ENCODE measurements at places on chromosomes 7 and 10.
A peak's percentile ranks its signal among the peaks of the same experiment; 100 is the strongest.

- no peak for DNase-seq
These were observed 27.0 kb upstream of the HIBADH start for GRCh38 chr7:27689591-27690164.

- DNase-seq: no peak
These were observed 96.4 kb upstream of the CACNA2D1 start for GRCh38 chr7:82539969-82540368.

DNA sequence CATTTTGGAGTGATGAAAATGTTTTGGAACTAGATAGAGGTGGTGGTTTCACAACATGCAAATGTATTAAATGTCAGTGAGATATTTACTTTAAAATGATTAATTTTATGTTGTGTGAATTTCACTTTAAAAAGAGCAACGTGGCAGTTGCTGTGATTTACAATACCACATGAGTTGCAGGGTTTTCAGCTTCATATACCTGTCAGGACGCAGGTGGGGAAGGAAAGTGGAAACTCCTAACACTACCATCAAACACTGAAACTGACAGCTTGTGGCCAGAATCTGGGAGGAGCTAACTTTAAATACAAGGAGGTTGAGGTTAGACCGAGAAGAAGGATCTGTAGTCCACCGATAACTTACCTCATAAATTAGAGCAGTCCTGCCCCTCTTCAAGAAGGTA, 168.9 kb upstream of the TMEM72 start:
- no peak for DNase-seq

- no peak for DNase-seq
These were observed 15.9 kb downstream of the MKI67 start for GRCh38 chr10:128110339-128110738.

GRCh38 chr7:40680657-40681056, 545.9 kb downstream of the SUGCT start:
- peak; percentile 39 for DNase-seq

- no peak for DNase-seq
These were observed 926.3 kb downstream of the NRG3 start for GRCh38 chr10:82801289-82801688.

DNA sequence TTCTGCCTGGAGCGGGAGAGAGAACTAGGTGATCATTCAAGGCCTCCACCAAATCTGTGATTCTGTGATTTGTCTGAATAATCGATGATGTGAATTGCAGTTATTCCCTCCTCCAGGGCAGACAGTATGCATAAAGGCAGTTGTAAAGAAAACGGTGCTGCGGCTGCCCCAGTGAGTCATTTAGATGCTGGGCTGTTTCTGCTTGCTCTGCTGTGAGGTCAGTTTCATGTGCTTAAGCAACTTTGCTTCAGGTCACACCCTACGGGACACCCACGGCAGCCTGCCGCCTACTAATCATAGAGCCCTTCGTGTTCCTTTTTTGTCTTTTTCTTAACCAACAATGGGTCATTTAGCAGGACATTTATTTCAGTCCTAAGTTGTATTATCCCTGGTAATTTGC, 158.1 kb upstream of the PITRM1 start:
- DNase-seq: no peak

DNA sequence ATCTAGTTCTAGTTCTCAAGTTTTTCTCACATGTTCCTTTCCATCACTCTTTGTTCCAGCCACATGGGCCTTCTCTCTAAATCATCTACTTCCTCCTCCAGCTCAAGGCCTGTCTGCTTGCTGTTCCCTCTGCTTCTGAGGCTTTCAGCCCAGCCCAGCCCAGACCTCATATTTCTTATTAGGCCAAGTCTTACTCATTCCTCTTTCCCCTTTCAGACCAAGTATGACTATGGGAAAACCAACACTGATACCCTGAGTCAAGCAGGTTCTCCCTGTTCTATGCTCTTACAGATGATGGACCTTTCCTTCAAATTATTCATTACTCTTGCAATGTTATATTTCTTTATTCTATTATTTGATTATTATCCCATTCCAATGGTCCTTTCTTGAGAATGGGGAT, 80.3 kb upstream of the SEM1 start:
- DNase-seq: no peak

DNA sequence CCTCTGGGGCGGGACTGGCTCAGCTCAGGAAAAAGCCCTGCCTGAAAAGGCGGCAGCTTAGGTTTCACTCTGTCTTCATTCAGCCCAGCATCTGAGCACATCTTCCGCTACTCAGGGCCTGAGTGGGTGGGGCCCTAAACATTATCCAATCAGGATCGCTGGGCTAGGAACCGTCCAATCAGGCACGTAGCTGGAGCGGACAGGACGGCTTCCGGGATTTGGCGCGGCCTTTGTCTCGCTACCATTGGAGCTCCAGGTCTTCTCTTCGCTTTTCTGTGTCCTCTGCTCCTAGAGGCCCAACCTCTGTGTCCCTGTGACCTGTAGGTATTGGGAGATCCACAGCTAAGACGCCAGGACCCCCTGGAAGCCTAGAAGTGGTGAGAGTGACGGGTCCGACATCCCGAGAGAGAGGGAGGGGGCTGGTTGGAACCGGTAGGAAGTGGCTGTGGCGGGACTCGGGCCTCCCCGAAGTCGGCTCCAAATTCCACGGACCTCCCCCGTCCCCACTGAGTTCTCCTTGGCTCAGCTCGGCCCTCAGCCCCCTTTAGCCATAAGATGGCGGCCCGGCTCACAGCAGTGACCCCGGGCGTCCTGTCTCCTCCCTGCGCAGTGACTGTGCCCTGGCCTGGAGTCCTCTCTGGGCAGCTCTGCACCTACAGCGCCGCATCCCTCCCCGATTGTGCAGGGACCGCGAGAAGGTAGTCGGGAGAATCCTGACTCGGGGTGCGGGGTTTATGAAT, 99.1 kb downstream of the ZNF680 start:
- no peak for DNase-seq

DNA sequence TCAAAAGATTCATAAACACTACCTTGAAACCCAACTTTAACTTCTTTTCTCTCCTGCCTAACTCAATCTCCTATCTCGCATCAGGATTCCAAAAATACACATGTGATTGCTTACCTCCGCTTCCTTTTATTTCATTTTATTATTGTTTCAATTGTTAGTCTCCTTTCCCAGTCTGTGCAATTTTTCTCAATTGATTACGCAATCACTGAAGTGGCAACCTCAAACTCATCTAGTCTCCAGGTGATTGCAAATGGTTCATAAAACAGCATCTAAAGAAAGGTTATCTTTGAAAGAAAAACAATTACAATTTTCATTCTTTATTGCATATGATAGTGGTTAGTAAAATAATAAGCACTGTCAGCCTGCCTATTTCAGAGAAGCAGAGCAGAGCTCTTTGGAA, 45.6 kb downstream of the CHRM2 start:
- DNase-seq: no peak

- DNase-seq: no peak
These were observed 221.0 kb downstream of the AUTS2 start for GRCh38 chr7:69819333-69819705.

DNA sequence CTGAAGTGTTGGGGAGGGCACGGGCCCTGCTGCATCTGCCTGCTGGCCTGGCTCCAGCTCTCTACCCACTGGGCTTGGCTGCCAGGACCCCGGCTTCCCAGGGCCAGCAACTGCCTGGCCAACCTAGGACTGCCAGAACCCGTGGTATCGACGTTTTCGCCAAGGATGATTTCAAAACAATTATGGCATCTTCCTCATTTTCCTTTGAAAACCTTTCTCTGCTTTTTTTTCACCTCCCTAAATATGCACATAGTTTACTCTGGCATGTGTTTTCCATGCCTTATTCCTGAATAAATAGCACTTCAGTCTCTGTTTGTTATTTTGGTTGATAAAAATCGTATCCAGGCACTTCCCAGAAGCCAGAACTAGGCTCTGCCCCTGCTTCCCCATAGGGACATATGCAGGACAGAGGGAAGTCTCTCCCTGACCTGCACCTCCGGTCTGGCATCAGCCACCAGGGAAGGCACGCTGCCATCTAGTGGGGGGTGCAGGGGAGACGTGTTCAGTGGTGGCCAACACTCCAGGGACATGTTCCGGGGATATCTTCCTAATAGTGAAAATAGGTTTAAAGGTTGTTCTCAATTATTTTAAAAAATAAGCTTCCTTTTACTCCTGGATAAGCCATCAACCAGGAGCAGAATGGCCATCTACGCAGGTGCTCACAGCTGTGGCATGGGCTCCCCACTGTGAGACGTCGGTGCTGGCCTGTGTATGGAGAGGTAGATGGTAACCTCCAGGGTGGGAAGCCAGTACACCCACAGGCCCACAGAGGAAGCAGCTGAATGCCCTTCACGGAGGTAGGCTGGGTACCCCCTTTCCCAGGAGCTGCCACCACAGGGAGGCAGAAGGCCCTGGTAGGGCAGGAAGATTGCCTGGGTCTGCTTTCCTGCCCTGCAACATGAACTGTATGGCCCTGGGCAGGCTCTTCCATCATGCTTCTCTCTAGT, 30.7 kb upstream of the ANTXRL start:
- peak; percentile 19 for DNase-seq

DNA sequence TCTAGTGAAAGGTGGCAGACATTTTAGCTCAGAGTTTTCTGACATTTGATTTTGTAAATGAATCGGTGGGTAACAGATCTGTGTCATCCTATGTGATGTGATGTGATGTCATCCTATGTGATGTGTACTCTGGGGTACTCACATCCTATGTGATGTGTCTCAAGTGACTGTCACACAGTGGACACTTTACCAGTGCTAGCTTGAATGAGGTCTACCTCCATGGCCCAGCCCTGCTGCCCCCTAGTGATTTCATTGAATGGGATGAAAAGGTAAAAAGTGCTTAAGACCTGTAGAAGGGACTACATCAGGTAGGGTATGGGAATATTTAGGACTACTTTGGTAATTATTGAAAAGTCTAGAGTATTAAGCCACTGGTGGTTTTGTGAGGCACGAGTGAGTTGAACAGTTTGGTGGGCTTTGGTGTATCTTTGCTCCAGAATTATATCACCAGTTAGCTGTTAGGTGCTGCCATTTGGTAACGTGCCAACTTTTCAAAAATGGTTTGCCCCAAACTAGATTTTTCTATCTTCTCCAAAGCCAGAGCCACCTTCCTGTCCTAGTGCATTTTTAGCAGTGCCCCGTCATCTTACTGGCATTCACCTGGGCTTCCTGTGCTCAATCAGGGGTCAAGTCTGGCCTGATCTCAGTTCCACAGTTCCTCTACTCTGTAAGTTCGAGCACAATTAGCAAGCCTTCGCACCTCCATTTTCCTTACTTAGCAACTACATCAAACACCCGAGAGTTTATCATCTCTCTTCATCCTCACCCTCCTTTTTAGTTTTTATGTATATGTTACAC, 9.7 kb downstream of the EIF4H start:
- no peak for DNase-seq

- DNase-seq: peak; percentile 54
These were observed 23.3 kb downstream of the PRTFDC1 start for GRCh38 chr10:24929056-24929544.

DNA sequence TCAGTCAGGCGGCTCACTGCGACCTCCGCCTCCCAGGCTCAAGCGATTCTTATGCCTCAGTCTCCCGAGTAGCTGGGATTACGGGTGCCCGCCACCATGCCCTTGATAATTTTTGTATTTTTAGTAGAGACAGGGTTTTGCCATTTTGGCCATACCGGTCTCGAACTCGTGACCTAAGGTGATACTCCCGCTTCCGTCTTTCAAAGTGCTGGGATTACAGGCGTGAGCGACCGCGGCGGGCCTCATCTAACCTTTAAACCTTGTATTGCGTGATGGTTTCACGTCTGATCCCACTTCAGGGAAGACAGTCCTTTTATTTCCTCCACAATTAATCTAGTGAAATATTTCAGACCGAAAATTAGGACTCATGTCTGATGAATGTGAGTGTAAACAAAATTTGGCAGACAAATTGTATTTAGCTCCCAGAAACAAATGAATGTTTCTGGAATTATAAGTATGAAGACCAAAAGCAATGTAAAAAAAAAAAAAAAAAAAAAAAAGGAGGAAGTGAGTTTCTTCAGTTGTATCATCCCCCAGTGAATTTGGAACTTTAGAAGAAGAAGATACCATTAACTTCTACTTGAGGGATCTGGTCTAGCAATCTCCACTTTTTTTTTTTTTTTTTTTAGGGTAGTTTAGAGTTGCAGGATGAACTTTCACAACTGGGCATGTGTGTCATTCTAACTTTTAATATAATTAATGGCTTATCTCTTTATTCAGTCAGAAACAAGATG, 1.6 kb downstream of the NUP42 start:
- no peak for DNase-seq

- no peak for DNase-seq
These were observed at the start of gene AGR3 for GRCh38 chr7:16881844-16882243. Gene AGR3, minus strand, starts transcription at chr7:16881983. Its CDS starts 3,365 bp downstream, at chr7:16878618.

DNA sequence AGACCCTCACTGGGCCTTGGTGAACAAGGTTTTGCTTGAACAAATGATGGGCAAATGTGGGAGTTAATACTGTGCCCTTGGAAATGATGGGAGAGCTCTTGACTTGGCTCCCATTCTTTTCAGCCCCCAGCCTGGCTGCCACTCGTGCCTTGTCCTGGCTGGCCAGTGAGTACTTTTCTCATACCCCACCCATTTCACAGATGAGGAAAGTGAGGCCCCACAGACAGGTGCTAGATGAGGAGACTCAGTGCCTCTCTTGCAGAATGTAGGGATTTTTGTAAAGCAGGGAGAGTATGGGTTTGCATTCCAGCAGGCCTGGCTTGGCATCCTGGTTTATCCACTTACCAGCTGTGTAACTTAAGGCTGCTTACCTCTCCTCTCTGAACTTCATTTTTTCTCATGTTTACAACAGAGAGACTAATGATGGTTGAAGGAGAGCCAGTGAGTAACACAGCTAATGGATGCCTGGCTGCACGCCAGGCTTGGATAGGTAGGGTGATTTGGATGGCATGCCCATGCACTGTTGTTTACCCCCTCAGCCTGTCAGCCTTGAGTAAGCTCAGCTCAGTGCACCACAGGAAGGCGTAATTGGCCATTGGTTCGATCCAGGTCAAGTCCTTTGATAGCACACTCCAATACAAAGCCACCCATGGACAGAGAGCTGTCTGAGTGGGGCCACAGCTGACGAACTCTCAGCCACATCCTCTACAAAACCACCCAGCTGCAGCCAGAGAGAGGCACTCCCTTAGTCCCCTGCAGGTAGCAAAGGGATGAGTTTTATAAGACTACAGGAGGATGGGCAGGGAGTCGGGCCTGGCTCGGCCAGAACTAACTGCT, 436.8 kb downstream of the RPS24 start:
- no peak for DNase-seq
